Smooth muscle cell of the pulmonary artery (primary cell): ENCODE measurements at places on chromosomes 6 and 20. TPM values are rescaled to one million over a fixed set of nuclear protein-coding genes. Genes with fewer than 3 reads are reported as not detected.

The RAET1L gene
- total RNA-seq = not detected in 2 replicates

The HCRTR2 gene
- not detected in 2 replicates for total RNA-seq

The SSTR4 gene
- total RNA-seq = 0.07 TPM in 1 of 2 replicates, not detected in the other

The ACOT8 gene
- 30.2 and 32.1 TPM in 2 replicates for total RNA-seq

The SLC44A4 gene
- total RNA-seq = 0.20 TPM in 1 of 2 replicates, not detected in the other

The VGLL2 gene
- total RNA-seq = not detected in 2 replicates

The SLC22A1 gene
- total RNA-seq = 0.40 and 0.46 TPM in 2 replicates

The SDHAF4 gene
- 6.5 and 7.4 TPM in 2 replicates for total RNA-seq

The LAMA4 gene
- 518 and 576 TPM in 2 replicates for total RNA-seq

The IMPG1 gene
- not detected in 2 replicates for total RNA-seq

The GLP1R gene
- not detected in 2 replicates for total RNA-seq

The OVOL2 gene
- not detected in 2 replicates for total RNA-seq

The DCDC2 gene
- 0.03 TPM in 1 of 2 replicates, not detected in the other for total RNA-seq

The WFDC12 gene
- not detected in 2 replicates for total RNA-seq

The GSTA4 gene
- total RNA-seq = 21.1 and 37.1 TPM in 2 replicates

The HIVEP1 gene
- 19.5 and 24.3 TPM in 2 replicates for total RNA-seq
